Forelimb muscle (tissue), 1 donor: ENCODE measurements at places on chromosomes 12 and 14.

DNA sequence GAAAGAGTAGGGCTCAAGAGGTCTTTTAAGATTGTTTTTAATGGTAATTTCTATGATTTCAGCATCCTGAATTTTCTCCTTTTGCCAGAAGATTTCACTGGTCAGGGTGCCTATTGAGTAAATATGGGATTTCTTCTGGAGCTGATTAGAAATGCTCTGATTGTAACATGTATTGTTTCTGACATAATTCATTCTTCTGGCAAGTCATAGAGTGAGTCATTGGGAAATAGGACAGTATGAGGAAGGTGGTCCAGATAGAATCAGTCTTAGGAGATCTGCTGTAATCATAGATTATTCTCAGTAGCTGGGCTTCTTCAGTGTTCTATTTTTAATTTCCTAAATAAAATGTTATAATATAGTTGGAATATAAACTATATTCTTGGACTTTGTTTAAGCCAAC lies 182.0 kb upstream of the NAV3 start:
- DNase-seq: no peak

GRCh38 chr12:31804185-31804504 lies 75.3 kb upstream of the AMN1 start:
- no peak for DNase-seq

DNA sequence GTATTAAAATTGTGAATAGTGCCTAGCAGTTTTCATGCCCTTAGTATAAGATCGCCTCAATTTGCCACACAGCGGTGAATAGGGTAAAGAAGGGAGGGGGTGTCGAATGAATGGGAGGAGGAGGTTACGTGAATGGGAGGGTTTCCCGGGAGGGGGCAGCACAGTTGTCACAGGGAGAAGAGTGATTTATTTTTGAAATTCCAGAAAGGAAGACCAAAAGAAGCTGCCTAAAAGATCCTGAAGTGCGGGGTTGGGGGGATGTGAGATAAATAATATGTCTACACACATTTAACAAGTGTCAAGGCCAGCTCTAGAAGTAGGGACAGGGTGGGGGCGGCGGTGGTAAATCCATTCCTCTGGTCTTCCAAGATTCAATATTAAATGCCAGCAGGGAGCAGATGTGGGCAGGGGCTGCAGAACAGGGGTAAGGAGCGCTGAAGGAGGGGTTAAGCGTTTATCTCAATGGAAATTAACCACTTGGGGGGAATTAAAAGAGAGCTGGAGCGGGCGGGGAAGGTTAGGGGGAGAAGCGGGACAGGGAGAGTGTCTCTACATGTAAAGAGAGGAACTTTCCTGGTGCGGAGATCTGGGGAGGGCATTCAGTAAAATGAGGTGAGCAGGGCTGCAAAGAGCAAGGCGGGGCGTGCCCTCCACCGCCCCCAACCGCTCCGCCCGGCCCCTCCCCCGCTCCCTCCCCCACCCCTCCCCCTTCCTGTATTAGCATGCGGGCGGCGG lies 867 bp downstream of the C12orf42 start:
- DNase-seq: no peak

DNA sequence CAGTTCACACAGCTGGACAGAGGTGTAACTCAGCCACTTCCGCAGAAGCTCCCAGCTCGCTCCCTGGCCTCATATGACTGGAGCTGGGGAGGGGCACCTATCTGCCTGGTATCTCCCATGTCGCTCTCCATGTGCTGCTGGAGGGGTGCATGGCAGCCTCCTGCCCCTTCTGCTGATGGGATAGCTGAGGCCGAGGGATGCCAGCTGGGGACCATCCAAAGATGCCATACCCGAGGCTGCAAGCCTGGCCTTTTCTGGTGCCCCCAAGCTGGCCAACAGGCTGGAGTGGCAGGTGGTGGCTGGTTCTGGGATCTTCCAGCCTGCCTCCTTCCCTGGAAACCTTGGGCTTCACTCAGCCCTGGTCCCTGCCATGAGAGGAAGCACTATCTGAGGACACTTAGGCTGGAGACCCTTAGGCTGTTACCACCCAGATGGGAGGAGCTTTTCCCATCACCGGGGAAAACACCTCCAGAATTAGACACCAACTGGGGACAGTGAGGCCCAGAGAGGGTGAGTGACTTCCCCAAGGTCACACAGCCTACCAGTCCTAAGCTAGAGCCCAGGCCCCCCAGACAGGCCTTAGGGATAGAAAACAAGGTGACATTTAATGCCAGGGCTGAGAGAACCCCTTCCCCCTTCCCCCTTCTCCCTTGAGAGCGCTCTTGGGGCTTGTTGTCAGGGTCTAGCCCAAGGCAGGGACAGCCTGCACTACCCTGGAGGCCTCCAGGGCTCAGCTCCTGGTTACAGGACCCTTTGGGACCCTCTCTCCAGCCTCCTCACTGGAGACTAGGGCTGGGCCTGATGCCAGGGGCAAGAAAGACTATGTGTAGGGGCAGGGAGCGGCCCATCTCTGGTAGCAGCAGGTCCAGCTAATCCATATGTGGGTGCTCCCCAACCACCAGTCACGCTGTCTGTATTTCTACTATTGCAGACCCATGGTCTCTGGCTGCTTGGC lies 7.1 kb downstream of the DTX1 start:
- DNase-seq: no peak

DNA sequence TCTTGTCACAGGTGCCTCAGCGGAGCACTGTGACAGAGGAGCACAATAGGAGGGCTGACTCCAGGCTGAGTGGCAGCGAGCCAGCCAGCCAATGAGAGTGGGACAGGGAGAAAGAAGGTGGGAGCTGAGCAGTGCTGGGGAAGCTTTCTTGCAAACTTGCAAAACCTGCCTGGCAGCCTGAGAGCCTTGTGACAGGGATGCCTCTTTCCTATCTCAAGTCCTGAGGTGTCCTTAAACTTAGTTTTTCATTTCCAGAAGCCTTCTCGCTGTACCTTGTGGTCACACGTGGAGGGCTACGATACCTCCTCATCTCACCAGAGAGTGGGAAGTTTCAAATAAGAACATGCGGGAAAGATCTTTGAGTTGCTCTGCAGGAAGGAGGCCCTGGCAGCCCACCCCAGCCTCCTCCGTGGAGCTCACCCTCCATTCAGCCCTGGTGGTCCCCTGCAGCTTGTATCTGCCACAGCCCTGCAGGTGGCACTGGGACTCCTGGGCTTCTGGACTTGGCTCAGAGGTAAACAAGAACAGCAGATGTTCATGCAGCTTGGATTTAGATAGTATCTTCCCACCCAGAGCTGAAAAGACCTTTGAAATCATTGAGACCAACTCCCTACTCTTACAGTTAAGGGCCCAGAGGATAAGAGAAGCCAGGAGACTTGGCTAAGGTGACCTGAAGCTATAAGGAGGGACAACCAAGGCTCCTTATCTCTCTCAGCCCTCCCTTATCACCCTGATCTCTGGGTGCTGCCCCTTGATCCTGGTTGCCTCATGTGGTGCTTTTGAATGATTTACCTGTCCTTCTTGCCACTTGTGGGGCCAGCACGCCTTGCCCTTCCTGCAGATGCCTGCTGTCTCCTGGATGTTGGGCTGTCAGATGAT lies 153.5 kb upstream of the MAX start:
- DNase-seq: no peak

DNA sequence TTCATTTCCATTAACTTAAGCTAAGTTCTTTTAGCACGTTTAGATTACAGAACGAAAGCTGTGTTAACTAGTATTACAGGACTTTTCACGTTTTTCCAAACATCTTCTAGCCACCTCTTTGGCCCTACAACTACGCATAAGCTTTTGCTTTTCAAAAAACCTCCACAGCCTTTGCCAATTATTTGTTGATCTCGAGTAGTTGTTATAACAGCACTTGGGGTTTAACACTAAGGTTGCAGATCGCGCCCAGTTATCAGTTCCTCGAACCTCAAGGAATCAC lies 450 bp upstream of the RBM25 start:
- no peak for DNase-seq

- no peak for DNase-seq
These were observed 6.9 kb downstream of the MGAT4C start for GRCh38 chr12:86249276-86249675.

GRCh38 chr14:102171173-102172020 lies 31.7 kb downstream of the WDR20 start:
- no peak for DNase-seq

DNA sequence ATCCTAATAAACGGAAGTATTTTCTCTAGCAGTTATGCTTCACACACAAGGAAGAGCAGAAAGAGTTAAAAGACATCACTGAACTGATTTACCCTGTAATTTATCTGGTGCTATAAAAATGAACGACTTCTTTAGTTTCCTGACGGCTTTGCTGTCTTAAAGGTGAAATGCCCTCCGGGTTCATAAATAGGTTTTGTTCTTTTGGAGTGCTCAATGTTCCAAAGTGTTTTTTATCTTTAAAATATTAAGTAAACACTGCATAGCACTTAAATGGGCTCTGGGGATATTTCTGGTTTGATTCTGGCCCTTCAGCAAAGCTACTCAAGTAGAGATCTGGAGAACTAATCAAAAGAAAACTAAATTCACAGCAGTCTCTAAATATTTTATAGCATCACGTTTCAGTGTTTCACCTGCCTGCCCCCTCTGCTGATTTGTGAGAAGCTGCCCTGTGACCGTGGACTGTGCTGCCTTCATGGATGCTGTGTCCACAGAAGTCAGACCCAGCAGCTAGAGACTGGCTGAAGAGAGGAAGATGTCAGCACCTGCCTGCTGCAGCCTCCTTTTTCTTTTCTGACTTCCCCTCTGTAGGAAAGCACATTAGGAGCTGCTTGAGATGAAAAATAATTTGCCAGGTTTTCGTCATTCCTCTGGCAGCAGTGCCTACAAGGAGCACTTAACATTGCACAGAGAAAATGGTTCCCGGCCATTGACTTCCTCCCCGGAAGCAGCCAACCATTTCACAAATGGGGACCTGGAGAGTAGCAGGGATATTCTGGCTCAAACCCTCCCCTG lies 205.1 kb upstream of the FSCB start:
- no peak for DNase-seq

DNA sequence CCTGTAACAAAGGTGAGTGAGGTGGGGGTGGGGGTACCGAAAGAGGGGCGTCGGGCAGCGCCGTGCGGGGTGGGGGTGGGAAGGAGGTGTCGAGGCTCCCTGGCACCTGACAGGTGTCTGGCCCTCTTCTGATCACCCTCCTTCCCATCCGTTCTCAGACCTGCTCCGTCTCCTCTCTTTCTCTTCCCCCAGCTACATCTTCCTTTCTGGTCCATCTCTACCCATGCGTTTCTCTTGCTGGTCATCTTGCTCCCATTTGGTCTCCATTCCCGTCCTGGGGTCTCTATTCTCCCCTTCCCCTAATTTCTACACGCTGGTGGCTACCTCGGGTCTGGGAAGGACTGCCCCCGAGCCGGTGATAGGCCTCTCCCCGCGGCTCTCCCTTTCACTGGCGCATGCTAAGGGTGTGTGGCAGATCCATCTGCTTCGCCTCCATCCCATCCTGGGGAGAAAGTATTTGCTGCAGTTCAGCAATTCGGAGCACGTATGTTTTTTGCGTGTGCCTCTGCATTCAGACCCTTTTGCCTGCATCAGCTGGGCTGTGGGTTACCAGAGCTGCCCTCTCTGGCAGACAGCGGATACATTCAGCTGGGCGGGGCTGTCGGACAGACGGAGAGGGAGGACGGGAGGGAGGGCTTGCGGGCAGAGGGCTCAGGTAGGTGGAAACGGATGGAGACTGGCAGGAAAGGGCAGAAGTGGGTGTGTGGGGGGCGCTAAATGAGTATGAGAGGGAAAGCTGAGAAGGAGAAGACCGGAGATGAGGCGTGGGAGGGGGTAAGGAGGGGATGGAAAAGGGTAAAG lies 730 bp downstream of the CLSTN3 start:
- no peak for DNase-seq

- DNase-seq: no peak
These were observed 187.7 kb upstream of the LHX5 start for GRCh38 chr12:113659416-113659815.

- no peak for DNase-seq
These were observed 2.4 kb downstream of the LRIG3 start for GRCh38 chr12:58917699-58918468.

DNA sequence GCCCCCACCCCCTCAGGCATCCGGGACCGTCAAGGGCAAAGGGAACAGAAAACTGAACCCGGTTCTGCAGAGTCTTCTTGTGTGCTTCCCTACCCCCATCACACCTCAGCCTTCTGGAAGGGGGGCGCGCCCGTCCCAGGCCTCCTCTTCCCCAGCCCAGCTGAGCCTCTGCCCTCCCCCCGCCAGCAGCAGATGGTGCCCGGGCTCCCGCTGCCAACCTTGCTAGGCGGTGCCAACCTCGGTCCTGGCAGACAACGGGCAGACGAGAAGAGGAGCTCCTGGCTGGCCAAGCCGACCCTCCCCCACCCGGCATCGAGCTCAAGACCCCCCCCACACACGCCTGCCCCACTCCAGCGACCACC lies 8.7 kb downstream of the STAC3 start:
- no peak for DNase-seq

GRCh38 chr12:99386907-99387306 lies 260.6 kb upstream of the GARIN6 start:
- DNase-seq: no peak

- DNase-seq: no peak
These were observed 1.4 kb downstream of the SLC25A29 start for GRCh38 chr14:100304825-100305323.

- DNase-seq: no peak
These were observed 80.6 kb upstream of the GSC start for GRCh38 chr14:94850309-94851211.

DNA sequence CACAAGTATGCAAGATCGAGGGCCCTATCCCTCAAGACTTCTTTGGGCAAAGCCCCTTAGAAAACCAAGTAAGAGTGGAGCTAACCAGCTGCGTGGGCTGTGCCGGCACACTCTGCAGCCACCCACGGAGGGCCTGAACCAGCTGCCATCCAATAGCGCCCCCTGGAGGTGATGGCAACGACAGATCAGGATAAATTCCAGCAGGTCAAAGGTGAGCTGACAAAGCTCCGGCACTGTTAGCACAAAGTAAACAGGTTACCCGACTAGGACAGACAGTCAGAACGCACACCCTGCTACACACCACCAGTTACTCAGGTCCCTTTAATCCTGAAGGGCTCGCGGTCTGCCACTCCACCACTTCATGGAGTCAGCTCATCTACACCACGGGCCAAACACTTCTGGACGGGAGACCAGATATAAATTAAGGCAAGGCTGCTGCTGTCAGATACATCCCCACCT lies 4.9 kb downstream of the ZBTB39 start:
- no peak for DNase-seq

DNA sequence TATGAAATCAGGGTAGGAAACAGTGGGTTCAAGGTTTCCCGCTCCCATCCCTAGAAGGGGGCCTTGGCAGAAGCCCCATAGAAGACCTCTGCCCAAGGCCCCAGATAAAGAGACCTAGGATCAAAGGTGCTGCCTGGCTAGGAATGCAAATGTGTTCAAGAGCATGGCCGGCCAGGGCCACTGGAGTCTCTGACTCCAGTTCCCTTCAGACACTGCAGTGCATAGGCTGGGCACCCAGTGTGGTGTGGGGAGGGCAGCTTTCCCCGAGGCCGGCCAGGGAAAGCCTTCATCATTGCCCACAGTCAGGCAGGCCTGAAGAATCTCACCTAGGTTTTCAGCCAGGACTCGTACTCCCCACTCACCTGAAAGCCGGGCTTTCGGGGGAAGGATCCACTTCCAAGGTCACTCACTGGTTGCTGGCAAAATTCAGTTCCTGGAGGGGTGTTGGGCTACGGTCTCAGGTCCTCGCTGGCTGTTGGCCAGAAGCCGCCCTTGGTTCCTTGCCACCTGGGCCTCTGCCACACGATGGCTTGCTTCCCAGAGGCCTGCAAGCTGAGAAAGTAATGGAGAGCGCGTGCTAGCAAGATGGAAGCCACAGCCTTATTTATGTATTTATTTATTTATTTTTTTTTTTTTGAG lies 9.7 kb upstream of the PEBP1 start:
- no peak for DNase-seq

- DNase-seq: no peak
These were observed 4.5 kb downstream of the C1QL4 start for GRCh38 chr12:49332441-49332861.
